Cerebellum (tissue), 4 donors: ENCODE measurements at places on chromosomes 4 and X.

- no peak for DNase-seq
These were observed 29.1 kb upstream of the CD38 start for GRCh38 chr4:15749001-15749400.

GRCh38 chrX:101190736-101191135, 28.9 kb upstream of the DRP2 start:
- DNase-seq = no peak

- DNase-seq = no peak
These were observed 39.3 kb downstream of the ING2 start for GRCh38 chr4:183544109-183544508.

GRCh38 chr4:150056569-150056968, 21.7 kb upstream of the DCLK2 start:
- DNase-seq = no peak

- DNase-seq = no peak
These were observed 163.1 kb downstream of the SMARCA1 start for GRCh38 chrX:129360175-129360574.
